AG10803 (cell line): ENCODE measurements at places on chromosomes 2 and 18.
A peak's percentile ranks its signal among the peaks of the same experiment; 100 is the strongest.

DNA sequence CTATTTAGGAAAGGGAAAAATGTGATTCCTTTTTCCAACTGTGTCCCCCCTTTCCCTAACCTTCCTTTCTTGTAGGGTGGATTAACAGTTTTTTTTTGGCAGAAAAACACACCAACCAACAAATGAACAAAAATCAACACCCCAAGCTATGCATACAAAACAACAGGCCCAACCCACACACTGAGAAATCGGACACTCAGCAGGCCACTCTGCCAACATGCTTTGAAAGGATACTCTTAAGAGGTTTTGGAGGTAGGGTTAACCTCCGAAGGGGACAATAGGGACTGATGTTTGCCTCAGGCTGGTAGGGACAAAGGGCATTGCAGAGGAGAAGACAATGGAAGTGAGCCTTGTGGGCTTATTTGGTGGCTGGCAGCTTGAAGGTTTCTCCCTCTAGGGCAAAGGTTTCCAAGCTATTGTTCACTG lies 33.1 kb upstream of the POLE4 start:
- no peak for DNase-seq

DNA sequence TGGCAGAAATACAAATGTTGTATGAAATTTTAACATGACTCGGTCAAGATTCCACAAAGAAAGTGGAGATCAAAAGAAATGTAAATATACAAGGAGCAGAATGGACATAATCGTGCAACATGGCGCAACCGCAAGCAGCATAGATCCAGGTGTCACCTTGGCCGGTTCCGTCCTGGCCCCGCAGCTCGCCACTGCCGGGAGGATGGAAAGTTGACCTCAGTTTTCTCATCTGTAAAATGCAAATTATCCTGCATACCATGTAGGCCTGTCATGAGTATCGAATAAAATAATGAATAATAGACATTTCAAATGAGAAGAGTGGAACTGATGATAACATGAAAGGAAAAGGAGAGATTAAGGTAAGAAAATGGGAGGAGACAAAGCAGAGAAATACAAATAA lies 427.3 kb upstream of the SMIM21 start:
- DNase-seq = no peak

- no peak for DNase-seq
Measured at GRCh38 chr2:184006998-184007397, 591.3 kb upstream of the ZNF804A start.

DNA sequence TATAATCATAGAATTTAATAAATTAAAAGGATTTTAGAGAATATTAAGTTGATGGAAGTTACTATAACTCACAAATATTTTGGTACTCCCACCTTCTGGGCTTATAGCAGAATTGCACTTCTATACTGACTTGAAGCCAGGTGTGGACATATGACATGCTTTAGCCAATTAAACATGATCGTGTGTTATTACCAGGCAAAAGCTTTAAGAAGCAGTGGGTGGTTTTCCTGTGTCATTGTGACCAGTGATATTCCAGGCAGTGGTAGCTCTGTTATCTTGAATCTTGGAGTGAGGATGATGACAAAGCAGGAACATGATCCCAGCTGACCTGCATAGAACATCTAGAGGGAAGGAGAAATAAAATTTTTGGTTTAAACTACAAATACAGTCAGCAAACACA lies 370.9 kb upstream of the ZEB2 start:
- DNase-seq = peak; percentile 17

DNA sequence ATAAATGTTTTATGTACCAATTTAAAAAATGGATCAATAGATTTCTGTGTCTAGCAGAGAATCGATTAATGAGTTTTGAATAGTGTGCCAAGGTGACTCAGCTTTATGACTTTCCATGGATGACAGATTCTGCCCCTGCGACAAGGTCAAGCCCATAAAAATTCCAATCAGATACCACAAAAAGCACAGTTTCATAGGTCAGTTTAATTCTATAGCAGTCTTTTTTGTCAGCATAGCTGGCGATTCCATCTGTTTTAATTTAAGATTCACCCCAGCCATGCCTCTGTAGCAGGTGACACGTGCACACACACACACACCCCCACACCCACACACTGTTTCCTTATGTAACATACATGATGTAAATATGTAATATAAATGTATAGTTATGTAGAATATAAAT lies 28.9 kb downstream of the RAB31 start:
- peak; percentile 40 for DNase-seq

- DNase-seq = no peak
Measured at GRCh38 chr2:228181098-228182019, at the start of gene SPHKAP. Gene SPHKAP (minus strand): TSS chr2:228181687. CDS start chr2:228181598, 89 bp downstream.

GRCh38 chr2:70831861-70832260 lies 3.8 kb downstream of the CD207 start:
- no peak for DNase-seq

- no peak for DNase-seq
Measured at GRCh38 chr2:215670396-215670795, 234.5 kb upstream of the FN1 start.

- DNase-seq = no peak
Measured at GRCh38 chr2:62589691-62590356, 83.8 kb upstream of the TMEM17 start.

- DNase-seq = no peak
Measured at GRCh38 chr18:14025306-14025940, 106.8 kb downstream of the ZNF519 start.

DNA sequence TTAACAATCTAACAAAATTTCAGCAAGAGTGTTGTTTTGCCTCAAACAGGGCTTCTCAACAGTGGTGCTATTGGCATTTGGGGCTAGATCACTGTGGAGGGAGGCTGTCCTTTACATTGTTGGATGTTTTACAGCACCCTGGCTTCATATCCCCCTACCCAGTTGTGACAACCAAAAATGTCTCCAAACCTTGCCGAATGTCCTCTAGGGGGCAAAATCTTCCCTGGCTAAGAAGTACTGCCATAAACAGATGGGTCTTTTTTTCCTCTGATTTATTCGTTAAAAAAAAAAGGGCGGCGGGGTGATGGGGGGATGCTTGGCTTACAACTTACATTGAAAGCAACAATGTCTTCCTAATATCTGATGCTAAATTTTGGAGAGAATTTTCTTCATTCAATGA lies 207.6 kb upstream of the CCDC150 start:
- DNase-seq = peak; percentile 25

DNA sequence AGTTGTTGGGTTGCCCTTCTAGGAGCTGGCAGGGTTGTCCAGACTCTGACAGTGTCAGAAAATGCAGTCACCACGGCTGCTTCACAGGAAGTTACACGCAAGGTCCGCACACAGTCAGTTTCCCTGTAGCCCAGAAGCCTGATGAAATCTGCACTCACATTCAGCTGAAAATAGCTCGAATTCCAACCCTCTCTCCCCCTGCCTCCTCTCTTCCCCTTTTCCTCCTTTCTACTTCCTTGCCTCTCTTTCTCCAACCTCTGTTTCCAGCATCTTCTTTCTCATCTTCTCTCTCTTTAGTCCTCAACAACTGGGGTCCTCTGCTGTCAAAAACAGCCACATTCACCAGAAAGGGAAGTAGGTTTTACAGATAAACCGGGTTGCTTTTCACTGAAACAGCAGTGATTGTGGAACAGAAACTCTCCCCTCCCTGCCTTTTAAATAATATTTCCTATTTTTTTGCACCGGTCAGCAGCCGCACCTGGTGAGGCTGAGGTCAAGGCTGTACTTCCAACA lies 69.3 kb downstream of the BCL11A start:
- peak; percentile 94 for DNase-seq

GRCh38 chr2:84115173-84115857 lies 343.8 kb downstream of the SUCLG1 start:
- DNase-seq = no peak

DNA sequence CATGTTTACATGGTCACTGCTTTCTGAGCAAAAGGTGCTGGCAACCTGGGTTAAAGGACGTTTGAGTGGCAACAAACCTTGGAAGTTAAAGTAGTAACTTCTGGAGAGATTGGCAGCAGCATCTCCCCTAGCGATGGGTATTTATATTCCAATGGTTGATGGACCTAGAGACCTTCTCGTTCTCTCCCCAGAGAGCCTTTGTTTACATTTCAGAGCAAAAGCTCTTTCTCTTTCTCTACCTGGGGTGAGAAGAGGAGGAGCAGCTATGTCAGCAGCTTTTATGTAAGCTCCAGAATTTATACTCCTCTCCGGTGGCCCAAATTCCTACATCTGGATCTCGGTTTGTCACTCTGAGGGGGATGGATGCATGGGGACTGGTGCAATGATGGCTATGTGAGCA lies 213.7 kb upstream of the ARL4C start:
- peak; percentile 21 for DNase-seq

DNA sequence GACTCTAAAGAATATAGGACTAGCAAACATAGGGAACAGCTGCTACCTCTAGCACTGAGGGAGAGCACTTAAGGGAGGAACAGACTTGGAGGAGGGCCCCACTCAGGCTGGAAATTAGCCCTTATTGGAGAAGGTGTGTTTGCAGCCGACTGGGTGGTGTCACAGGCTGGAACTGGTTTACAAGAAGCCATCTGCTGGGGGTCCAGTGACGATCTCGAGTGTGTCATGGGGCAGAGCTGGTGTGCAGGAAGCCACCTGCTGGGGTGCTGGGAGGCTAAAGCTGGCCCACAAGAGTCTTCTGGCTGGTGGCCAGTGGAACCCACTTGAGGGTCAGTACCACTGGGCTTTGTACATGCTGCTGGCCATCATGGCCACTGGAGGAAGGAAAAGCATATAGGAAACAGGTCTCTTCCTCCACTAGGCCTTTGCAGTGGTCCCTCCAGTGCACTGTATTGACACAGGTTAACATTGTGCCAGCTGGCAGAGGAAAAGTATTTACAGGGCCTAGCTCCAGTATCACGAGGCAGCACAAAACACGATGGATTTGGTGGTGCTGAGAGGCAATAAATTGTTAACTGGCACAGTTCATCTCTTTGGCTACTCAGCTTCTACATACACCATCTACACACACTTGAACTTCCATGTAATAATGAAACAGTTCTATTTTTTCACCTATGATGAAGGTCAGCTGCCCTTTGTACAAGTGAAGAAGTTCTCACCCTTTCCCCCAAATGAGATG lies 43.6 kb downstream of the MAP3K20 start:
- DNase-seq = peak; percentile 66

- DNase-seq = no peak
Measured at GRCh38 chr2:165863810-165864261, 69.8 kb upstream of the GALNT3 start.

DNA sequence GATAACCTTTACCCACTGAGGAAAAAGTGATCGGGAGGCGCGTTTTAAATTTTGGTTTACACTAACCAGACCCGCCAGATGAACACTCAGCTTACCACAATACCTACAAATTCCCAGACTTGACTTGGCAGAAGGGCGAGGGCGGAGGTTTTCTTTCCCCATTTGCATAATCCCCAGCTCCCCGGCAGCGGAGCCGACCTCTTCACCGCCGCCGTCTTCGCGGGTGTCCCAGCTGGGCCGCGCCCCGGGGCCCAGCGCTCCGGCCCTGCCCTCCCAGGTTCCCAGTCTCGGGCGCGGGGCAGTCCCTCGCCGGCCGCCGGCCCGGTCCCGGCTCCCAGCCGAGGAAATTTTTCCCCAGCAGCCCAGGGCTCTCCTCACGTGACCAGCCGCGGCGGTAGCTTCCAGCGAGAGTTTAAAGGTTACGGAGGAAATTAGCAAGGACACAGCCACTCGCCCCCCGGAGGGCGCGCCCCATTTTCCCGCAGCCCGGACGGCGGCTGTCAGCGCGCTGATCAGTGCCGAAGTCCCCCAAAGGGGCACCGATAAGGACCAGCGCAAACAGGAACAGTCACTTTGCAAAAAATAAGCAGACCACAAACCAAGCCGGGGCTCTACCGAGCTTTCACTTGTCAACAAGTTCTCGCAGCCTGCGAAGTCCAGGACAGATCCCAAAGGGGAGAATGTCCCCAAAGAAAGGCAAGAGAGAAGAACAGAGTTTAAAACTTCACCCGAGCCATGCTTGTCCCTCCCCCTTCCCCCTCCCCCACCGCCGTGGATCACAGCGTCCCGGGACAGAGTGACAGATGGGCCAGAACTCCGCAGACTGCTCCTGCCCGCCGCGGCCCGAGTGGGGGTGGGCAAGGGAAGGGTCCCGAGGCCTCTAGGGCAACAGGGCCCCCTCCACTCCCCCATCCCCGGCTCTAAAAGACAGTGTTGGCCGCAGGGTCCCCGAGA lies 1.3 kb upstream of the PRKCE start:
- DNase-seq = peak; percentile 57

DNA sequence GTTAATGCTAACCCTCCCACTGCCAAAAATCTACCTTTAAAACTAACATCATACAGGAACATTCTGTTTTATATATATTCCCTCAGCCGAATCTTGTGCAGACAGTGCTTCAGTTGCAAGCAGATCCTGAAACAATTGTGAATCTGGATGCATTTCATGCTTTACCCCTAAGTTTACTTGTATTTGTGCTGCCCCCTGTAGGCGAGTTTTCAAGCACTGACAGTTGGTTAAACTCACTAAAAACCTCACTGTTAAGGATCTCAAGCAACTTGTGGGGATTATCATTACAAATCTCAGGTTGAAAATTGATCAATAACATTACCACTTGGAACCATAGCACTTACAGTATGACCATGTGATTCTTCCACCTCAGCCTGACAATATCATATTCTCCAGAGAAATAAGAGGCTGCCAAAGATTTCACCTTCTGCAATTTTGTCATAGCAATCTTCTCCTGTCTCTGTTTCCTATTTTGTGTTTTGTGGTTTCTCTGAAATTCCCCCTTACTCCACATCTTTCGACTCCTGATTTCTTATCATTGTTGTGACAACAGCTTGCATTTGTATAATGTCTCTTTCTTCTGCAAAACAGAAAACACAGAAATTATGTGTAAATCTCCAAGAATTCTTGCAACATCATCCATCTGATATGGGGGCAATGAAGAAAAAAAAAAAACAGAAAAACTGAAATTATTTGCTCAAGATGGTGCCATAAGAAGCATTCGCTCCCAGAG lies 354.6 kb upstream of the SETBP1 start:
- peak; percentile 64 for DNase-seq

DNA sequence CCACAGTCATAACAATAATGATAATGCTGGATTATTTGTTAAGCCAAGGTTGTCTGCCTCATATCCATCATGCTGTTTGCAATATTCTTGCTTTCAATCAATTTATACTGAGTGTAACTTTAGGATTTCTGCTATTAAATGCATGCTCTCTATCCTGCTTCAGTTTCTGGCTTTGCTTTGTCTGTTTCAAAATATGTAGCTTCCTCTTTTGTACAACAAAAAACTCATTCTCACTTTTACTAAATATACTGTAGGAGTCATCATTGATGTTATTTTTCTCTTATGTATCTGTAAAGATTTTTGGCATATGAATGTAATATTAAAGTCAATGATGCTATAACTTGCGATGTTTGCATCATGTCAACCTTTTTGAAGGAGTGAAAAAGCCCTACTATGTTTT lies 149.3 kb downstream of the GPD2 start:
- no peak for DNase-seq

DNA sequence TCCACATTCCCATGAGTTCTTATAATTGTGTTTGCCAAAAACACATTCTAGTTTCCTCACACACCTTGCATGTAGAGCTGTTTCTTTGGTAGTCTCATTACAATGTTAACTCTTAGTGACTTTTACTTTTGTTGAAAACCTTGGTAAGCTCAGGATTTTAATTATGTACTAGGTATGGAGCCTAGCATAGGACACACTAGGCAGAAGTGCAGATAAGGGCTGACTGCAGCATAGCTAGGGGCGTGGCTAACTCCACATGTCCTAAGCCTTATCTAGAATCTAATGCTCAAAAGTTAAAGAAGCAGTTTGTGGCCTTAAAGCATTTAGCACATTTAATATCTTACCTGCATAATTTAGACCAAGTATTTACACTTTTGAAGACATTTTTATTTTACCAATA lies 153.7 kb upstream of the FBXO11 start:
- no peak for DNase-seq
